Smooth muscle cell of the coronary artery (primary cell): ENCODE measurements at places on chromosomes 6 and 20. TPM values are rescaled to one million over a fixed set of nuclear protein-coding genes. Genes with fewer than 3 reads are reported as not detected.

The NRSN1 gene
- total RNA-seq = not detected in 2 replicates

The IL17A gene
- not detected in 2 replicates for total RNA-seq

The ZNF831 gene
- total RNA-seq = not detected in 2 replicates

The BMP7 gene
- under 0.01 TPM in 1 of 2 replicates, not detected in the other for total RNA-seq

The EFCAB8 gene
- total RNA-seq = under 0.01 TPM in 2 replicates

The TCF21 gene
- total RNA-seq = 3.5 and 9.9 TPM in 2 replicates

The COL19A1 gene
- total RNA-seq = 1.2 TPM in 1 of 2 replicates, not detected in the other

The GJA10 gene
- total RNA-seq = not detected in 2 replicates

The PPP1R3G gene
- total RNA-seq = 1.3 and 2.1 TPM in 2 replicates

The RRAGD gene
- 0.68 and 4.9 TPM in 2 replicates for total RNA-seq

The KCNQ2 gene
- total RNA-seq = not detected in 2 replicates

The CST5 gene
- total RNA-seq = not detected in 2 replicates

The RIPOR2 gene
- 0.23 TPM in 1 of 2 replicates, not detected in the other for total RNA-seq

The CST4 gene
- total RNA-seq = 0.60 TPM in 1 of 2 replicates, not detected in the other

The UBD gene
- not detected in 2 replicates for total RNA-seq

The OR2B6 gene
- total RNA-seq = not detected in 2 replicates

The CBLN4 gene
- not detected in 2 replicates for total RNA-seq

The MDFI gene
- 0.23 and 5.8 TPM in 2 replicates for total RNA-seq
